ENCODE measurements at places on chromosomes 1 and 21.

DNA sequence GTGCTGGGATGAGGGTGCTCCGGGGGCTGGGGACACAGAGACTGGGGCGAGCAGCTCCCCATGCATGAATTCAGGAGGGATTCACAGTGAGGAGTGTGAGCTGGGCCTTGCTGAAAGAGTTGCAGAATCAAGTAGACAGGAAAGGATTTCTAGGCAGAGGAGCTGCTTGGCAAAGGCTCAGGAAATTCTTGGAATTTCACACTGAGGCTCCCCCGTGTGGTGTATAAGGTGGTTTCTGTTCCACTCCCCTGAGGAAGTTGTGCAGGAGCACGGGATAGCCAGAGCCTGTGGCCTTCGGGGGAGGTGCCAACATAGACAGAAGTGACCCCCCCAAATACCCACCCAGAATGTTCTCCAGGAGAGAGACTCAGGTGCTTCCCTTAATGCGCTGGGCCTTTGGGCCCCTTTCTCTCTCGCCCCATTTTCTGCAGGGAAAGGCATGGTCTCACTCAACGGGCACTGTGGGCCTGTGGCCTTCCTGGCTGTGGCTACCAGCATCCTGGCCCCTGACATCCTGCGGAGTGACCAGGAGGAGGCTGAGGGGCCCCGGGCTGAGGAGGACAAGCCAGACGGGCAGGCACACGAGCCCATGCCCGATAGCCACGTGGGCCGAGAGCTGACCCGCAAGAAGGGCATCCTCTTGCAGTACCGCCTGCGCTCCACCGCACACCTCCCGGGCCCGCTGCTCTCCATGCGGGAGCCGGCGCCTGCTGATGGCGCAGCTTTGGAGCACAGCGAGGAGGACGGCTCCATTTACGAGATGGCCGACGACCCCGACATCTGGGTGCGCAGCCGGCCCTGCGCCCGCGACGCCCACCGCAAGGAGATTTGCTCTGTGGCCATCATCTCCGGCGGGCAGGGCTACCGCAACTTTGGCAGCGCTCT lies 58.5 kb upstream of the ACTL8 start:
- ATAC-seq, result peak; percentile 17

GRCh38 chr1:173870252-173871075 lies 2.3 kb downstream of the ZBTB37 start:
- ATAC-seq, result no peak

- ATAC-seq, result peak; percentile 64
These were observed at the start of gene GBP3 for GRCh38 chr1:89022167-89022959. GBP3 (minus strand) TSS chr1:89022866; CDS start chr1:89020721, 2,145 bp downstream.

GRCh38 chr1:191065771-191066170 lies 588.1 kb upstream of the BRINP3 start:
- no peak for ATAC-seq

- no peak for ATAC-seq
These were observed 107.1 kb downstream of the TAS1R2 start for GRCh38 chr1:18752409-18752808.

- ATAC-seq, result no peak
These were observed 158.1 kb downstream of the RUNX1 start for GRCh38 chr21:34890724-34891612.

- ATAC-seq, result peak; percentile 22
These were observed 1.0 kb upstream of the ERG start for GRCh38 chr21:38499296-38499695.

GRCh38 chr1:238581332-238581731 lies 690.6 kb upstream of the ZP4 start:
- no peak for ATAC-seq
